CD4-positive, alpha-beta T cell treated with Interleukin-15 for 4 hours (primary cell): ENCODE measurements at places on chromosomes 5 and 9.

- no peak for DNase-seq
Observed at GRCh38 chr9:30915451-30915850, 1469.0 kb upstream of the ACO1 start.

DNA sequence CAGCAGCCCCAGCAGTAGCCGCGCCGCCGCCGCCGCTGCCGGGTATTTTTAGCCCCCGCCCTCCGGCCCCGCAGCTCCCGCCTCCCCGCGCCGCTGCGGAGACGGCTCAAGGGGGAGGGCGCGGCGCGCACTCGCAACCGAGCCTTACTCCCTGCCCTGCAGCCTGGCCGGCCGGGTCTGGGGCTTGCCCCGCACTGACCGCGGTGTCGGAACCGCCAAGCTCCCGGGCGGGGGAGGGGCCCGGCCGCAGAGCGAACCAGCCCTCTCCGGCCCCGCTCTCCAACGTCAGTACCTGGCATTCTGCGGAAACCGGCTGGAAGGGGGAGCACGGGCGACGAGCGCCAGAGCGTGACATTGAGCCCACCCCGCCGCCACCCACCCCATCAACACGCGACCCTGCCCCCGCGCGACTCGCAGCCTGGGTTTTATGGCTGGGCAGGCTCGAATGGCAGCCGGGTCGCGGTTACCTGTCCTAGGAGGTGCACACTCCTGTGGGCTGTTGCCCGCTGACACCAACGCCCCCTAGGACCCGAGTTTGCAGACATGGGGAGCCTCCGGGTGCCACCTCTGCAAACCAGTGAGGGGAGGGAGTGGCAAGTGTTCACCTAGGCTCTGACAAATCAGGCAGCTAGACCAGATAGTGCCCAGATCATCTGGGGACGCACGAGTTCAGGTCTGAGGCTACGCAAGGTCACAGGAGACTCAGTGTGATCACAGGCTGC is at the start of gene ACSL6:
Gene ACSL6, minus strand, starts transcription at position 37 of the 722 bp plus-strand sequence. CDS start 105 bp downstream, outside the sequence.
- peak; percentile 23 for DNase-seq

- DNase-seq, result no peak
Observed at GRCh38 chr5:60701321-60701968, 1.5 kb upstream of the DEPDC1B start.

GRCh38 chr5:68369023-68369359 is 153.4 kb downstream of the PIK3R1 start:
- DNase-seq, result peak; percentile 22

GRCh38 chr5:158139161-158139560 is 280.2 kb upstream of the CLINT1 start:
- no peak for DNase-seq

GRCh38 chr5:170139786-170140335 is 34.2 kb downstream of the FOXI1 start:
- no peak for DNase-seq

GRCh38 chr5:6674886-6675285 is 38.3 kb upstream of the TENT4A start:
- DNase-seq, result no peak

- DNase-seq, result peak; percentile 47
Observed at GRCh38 chr9:99076483-99077171, 28.3 kb upstream of the TGFBR1 start.

GRCh38 chr5:39190311-39191102 is 28.9 kb downstream of the FYB1 start:
- no peak for DNase-seq

GRCh38 chr5:125746917-125747316 is 676.3 kb upstream of the GRAMD2B start:
- DNase-seq, result no peak

- DNase-seq, result no peak
Observed at GRCh38 chr9:6109571-6109970, 94.1 kb upstream of the RANBP6 start.

DNA sequence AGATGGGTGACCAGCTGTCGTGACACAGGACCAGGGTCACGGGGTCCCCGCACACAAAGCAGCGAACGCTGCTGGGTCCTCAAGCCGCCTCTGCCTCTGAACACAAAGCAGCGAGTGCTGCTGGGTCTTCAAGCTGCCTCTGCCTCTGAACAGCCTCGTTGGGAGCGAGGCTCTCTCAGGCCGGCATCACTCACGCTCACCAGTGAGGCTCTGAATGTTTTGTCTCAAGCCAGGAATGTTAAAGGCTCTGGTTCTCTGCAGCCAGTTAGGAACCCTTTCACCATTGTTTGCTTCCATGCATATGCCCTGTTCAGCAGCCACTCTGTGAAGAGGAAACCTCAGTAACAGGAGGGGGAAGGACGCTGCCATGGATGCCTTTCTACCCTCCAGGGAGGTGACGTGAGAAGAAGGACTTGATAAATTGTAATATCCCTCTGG is 82.7 kb upstream of the TAF11L2 start:
- DNase-seq, result no peak

- no peak for DNase-seq
Observed at GRCh38 chr9:93126825-93127368, 7.2 kb downstream of the NINJ1 start.

- no peak for DNase-seq
Observed at GRCh38 chr5:76050134-76050533, 33.0 kb upstream of the SV2C start.

GRCh38 chr5:82183828-82184227 is 94.3 kb downstream of the RPS23 start:
- DNase-seq, result no peak

- no peak for DNase-seq
Observed at GRCh38 chr5:133731951-133732350, 119.6 kb upstream of the FSTL4 start.

DNA sequence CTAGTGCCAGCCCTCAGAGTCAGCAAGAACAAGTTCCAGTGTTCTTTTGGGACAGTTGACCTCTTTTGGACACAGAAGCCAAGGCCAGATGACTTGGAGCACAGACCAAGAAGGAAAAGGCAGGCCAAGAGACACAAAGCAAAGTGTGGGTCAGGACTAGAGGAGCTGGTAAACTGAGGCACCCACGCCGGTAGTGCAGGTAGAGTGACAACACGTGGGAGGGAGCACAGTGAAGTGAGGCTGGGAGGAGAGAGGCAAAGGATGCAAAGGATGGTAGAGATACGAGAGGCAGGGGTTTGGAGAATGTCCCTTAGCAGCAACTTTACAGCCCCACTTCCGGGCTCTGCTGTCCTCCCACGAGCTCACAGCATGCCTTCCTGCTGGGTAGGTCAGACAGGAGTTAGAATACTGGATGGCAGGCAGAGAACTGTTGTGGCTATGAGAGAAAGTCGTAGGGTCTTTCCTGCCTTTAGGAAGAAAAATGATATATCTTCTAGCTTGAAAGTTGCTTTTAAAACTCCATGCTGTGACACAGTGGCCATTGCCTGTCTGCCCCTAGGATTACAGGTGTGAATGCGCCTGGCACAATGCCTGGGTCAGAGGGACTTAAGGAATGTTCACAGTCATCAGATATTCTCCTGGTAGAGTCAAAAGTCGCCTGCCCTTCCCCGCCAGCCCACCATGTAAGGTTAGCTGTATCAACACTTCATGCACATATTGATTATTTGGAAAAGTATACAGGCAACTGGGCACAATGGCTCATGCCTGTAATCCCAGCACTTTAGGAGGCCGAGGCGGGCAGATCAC is 97.9 kb downstream of the PDE8B start:
- no peak for DNase-seq

- DNase-seq, result no peak
Observed at GRCh38 chr5:120446068-120446492, 18.0 kb upstream of the PRR16 start.

DNA sequence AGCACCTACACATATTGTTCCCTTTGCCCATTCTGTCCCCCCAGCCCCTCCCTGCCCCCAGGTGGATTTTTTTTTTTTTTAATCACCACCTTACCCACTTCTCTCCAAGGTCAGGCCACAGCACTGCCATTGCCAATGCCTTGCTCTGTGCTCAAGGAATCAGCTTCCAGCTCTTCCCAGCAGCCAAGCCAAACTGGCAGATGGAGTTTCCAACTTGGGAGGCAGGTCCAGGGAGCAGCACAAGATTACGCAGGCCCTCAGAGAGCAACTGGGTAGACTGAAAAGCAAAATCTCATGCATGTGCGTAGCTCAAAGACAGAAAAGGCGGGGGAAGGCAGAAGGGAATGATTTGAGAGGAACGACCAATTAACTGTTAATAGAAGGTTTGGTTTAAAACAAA is 15.1 kb downstream of the GRHPR start:
- no peak for DNase-seq

GRCh38 chr5:149406203-149406978 is 27.3 kb upstream of the IL17B start:
- no peak for DNase-seq

GRCh38 chr5:163350083-163350482 is 87.3 kb upstream of the CCNG1 start:
- DNase-seq, result no peak
